ENCODE measurements at places on chromosomes 4 and X.

- peak; percentile 13 for DNase-seq
Measured at GRCh38 chr4:150207871-150208270, 129.6 kb downstream of the DCLK2 start.

- no peak for DNase-seq
Measured at GRCh38 chr4:141463678-141464077, 172.7 kb upstream of the IL15 start.

DNA sequence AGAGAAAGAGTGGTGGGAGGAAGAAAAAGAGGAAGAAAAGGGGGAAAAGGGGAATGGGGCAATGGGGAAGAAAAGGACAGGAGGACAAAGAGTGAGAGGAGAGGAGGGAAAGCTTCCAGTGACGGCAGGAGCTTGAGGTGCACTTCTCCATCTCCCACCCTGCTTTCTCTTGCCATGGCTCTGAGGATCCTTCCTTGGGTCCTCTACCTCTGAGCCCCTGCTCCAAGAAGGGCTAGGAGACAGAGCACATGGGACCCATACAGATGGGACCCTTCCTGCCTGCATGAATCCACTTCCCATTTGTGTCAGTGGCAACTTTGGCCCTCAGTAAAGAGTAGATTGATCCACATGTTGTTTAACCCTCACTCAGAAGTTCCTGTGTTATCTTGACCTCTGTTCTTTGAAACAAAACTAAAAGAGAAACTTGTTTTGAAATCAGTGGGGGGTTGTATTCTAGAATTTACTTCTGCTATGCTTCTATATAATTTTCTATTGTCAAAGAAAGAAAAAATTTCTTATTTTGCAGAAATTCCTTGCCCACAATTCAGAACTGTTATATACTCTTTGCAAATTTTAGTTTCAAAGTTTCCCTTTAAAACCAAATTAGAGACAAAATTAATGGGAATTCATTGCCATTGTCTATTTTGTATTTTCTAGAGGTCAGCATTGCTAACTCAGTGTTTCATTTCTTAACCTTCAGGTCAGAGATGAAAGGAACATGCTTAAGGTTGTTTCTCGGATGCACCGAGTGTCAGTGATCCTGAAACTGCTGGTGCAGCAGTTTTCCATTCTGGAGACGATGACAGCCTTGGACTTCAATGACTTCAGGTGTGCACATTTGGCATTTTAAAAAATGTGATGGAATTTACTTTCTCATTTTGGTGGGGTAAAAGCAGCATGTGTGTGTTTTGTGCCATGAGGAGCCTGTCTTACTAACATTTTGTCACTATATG is 5.0 kb downstream of the TDO2 start:
- no peak for DNase-seq

GRCh38 chrX:135981668-135982067 is 3.6 kb upstream of the SLC9A6 start:
- peak; percentile 44 for DNase-seq

GRCh38 chrX:1546691-1547251 is 9.8 kb upstream of the P2RY8 start:
- no peak for DNase-seq

- DNase-seq, result no peak
Measured at GRCh38 chrX:149129767-149130166, 375.3 kb downstream of the IDS start.

DNA sequence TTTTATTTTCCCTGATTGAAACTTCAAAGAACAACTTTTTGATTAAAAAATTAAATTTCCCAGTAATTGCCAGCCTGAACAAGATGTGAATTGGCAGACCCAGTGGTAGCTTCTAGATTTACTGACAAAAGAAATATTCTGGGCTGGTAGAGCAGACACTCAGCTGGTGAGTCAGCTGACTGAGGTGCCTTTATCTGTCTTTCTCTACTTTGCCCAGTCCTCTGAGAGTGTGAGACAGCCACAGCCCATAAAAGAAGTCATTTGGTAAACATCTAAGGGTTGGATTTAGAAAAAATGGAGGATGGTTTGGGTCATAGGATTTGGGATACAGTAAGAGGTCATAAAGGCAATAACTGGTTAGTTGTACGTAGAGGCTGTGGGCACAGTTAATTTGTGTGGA is 54.5 kb downstream of the CCSER1 start:
- DNase-seq, result no peak

- DNase-seq, result no peak
Measured at GRCh38 chr4:81135501-81135900, 79.5 kb downstream of the PRKG2 start.

GRCh38 chr4:164441109-164441508 is 312.8 kb upstream of the SMIM31 start:
- DNase-seq, result no peak

DNA sequence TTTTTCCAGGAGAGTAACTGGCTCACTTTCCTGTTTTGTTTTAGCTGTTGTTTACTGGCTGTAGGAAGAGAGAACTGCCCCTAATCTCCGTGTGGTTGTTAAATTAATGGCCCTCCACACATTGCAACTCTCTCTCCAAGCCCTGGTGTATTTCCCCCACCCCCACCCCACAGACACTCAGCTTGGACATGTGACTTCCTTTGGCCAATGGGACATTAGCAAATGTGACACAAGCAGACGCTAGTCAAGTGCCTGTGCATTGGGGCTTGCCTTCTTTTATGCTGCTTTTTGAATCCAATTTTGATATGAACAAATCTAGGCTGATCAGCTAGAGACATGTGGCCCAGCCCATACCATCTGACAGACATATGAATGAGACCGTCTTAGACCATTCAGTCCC is 59.6 kb upstream of the TAB3 start:
- DNase-seq, result no peak

GRCh38 chr4:19983072-19983471 is 268.6 kb upstream of the SLIT2 start:
- DNase-seq, result peak; percentile 95

GRCh38 chr4:176268963-176269362 is at the start of gene ASB5:
Gene ASB5 (minus strand): TSS chr4:176269222. CDS start chr4:176269108, 114 bp downstream.
- no peak for DNase-seq

DNA sequence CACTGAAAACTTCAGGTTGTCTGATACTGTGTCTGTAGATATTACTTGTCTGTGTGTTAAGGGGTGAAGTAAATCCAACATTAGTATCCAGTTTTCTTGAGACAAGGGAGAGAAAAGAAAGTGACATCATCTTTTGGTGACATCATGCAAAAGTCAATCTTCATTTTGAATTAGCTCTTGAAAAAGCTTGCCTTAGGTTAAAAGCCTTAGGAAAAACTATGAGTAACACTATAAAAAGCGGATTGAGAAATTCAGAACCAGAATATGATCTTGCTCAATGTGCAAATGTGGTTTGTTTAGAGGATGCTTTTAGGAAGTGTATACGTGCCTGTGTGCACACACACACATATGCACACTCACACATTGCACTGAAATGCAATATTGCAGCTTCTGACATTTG is 345.8 kb upstream of the CASK start:
- peak; percentile 43 for DNase-seq

DNA sequence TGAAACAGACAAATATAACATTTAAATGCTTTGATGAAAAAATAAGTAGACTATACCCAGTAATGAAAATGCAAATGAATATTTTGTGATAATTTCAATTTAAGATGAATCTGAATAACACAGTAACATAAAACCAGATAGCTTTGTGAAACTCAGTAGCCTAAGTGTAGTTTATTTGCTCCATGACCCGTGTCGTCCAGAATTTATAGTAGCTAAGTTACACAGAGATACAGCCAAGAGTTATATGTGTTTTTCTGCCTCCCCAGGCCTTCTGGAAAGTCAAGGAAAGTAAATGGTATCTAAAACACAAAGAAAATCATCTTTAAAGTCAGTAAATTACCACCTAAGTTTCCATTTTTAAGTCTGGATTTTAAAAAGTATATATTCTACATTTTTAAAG is 26.7 kb downstream of the HPGD start:
- DNase-seq, result no peak

GRCh38 chrX:44674906-44675305 is 132.2 kb upstream of the FUNDC1 start:
- no peak for DNase-seq

DNA sequence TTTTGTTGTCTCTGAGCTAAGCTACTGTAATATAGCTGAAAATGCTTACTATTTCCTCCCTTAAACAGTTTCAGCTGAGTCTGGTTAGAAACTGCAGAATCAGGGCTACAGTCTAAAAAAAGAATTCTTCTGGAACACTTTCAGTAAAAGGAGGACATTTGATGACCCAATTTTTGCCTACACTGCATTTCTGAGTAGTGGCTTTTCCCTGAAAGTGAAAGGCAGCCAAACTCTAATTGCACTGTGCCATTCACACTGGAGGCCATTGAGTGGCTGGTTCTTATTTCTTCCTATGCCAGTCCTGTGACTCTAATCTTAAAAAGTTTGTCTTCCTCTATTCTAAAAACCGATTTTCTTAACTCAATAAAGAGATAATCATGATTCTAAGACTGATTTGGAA is 526.0 kb downstream of the CFAP47 start:
- no peak for DNase-seq

DNA sequence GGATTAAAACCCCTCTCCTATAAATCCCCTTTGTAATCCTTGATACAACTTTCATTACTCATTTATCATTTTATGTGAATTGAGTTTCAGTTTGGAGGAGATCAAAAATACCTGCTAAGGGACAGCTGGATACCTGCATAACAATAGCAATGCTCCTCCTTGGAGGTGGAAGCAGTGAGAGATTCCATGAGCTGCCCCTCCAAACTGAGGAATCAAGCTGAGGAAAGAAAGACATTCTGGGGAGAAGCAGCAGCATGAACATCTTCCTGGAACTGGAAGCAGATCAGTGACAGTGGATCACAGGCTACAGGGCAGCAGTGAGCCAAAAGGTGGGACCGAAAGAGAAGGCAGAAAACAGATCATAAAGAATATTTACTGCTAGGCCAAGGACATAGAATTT is 199.8 kb upstream of the CNKSR2 start:
- DNase-seq, result no peak

- no peak for DNase-seq
Measured at GRCh38 chrX:69117876-69118526, 47.3 kb downstream of the PJA1 start.

GRCh38 chrX:119734897-119735339 is 23.5 kb upstream of the SOWAHD start:
- no peak for DNase-seq

GRCh38 chr4:134885436-134885835 is 683.8 kb upstream of the PABPC4L start:
- DNase-seq, result peak; percentile 50

- DNase-seq, result no peak
Measured at GRCh38 chr4:161133586-161134276, 1030.1 kb downstream of the FSTL5 start.

DNA sequence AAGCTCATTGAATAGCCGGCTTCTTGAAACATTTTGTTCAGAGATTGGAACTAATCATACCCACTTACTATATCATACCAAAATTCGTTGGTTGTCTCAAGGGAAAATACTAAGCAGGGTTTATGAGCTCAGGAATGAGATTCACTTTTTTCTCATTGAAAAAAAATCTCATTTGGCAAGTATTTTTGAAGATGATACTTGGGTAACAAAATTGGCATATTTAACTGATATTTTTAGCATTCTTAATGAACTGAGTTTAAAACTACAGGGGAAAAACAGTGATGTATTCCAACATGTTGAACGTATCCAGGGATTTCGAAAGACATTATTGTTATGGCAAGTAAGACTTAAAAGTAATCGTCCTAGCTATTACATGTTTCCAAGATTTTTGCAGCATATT is 6.4 kb downstream of the FAM200B start:
- DNase-seq, result no peak

DNA sequence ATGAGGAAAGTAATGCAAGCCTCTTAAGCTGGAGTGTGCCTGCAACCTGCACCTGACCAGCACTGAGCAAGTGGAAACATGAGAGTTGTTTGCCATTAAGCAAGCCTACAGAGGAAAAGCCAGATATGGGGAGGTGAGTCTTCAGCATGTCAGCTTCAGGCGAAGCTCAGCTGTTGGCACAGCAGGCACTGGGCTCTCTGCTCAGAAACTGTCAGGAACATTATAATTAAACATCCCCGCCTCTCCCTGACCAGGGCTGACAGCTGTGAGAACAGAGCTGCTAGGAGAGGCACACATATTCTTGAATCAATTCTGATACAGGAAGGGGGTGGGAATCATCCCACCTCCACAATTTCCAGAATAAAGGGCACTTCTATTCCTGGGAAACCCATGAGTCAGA is 19.0 kb upstream of the DCX start:
- DNase-seq, result no peak

- no peak for DNase-seq
Measured at GRCh38 chr4:4425696-4426095, 38.8 kb downstream of the NSG1 start.

GRCh38 chrX:133461231-133461630 is 45.9 kb upstream of the GPC4 start:
- DNase-seq, result peak; percentile 50

- DNase-seq, result no peak
Measured at GRCh38 chr4:124307143-124307542, 405.4 kb downstream of the ANKRD50 start.

DNA sequence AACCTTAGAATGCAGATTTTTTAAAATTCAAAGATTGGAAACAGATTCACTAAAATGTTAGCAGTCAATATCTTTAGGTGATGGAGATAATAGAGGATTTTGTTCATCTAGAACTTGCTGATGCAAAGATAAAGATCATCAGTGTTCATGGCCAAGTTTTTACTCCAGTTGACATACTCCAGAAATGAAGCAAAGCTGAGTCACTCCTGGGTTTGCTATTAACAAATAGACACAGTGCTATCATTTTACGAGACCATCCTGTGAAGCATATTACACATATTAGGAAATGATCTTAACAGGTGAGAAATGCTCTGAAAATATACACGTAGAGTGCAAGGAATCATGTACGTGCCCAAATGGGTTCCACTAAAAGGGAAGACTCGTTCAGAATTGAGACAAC is 170.6 kb upstream of the FAM9B start:
- peak; percentile 56 for DNase-seq

GRCh38 chrX:20253232-20253543 is 13.5 kb downstream of the RPS6KA3 start:
- DNase-seq, result no peak

- peak; percentile 50 for DNase-seq
Measured at GRCh38 chr4:138405466-138405891, 163.3 kb upstream of the SLC7A11 start.

GRCh38 chr4:76377911-76378310 is 43.0 kb downstream of the CCDC158 start:
- peak; percentile 88 for DNase-seq

DNA sequence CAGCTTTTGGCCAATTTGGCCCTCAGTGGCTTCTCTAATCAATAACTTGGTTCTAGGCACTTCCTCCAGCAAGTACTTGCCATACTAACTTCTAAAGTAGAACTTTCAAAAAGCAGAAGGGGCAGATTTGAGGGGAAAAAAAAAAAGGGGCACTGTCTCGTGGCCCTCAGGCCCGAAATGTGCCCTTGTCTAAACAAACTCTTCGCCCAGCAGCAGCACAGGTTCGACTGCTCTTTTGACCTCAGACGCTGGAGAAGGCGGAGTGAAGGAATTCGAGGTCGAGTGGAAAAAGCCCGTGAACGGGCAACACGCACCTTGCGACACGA is 775 bp downstream of the GRPEL1 start:
- no peak for DNase-seq

All from amniotic epithelial cell (primary cell).